ENCODE measurements at places on chromosomes 12 and 14. TPM values are rescaled to one million over a fixed set of nuclear protein-coding genes. Genes with fewer than 3 reads are reported as not detected.

GRCh38 chr12:111756681-111757080 is 10.1 kb upstream of the ALDH2 start:
- H3K27me3 ChIP-seq, result no peaks in the 10 kb centered on the region
- no peak for DNase-seq
- H3K4me3 ChIP-seq, result no peak overlapping the region
- H3K36me3 ChIP-seq, result no peaks in the 10 kb centered on the region
- H3K27ac ChIP-seq, result peak overlapping the region; percentile 85

DNA sequence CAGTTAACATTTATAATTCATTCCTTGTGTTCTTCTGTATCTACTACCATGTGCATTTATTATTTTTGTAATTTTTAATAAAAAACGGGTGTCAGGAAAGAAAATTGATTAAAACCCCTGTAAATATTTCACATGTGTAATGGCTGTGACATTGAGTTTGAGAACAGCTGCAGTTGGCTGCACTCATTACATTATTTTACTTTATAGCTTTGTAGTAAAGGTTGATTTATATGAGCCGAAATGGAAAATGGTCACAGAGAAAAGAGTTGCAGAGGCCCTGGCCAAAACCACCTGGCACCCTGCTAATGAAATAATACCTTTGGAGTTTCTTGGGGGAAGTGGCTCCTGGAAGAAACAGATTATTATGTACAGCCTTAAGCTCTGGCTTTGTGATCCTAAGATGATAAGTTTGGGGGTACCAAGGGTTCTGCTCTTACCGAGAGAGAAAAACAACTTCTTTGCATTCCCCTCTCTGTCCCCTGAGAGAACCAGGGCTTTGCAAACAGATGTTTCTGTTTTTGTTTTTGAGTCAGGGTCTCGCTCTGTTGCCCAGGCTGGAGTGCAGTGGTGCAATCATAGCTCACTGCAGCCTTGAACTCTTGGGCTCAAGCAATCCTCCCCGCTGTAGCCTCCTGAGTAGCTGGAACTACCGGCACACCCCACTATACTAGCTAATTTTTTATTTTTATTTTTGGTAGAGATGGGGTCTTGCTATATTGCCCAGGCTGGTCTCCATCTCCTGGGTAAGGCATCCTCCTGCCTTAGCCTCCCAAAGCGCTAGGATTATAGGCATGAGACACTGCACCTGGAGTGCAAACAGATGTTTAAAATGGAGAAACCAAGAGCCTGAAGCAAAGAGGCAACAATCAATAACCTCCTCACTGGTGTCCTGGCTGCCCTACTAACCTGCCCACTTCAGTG is 9.7 kb upstream of the DYNLL1 start:
- no peaks in the 10 kb centered on the region for H3K36me3 ChIP-seq
- H3K4me1 ChIP-seq, result no peaks in the 10 kb centered on the region

- H3K27me3 ChIP-seq, result no peaks in the 10 kb centered on the region
- no peak overlapping the region for H3K4me3 ChIP-seq
- no peaks in the 10 kb centered on the region for H3K36me3 ChIP-seq
Measured at GRCh38 chr12:1047898-1048660, 57.1 kb downstream of the ERC1 start.

GRCh38 chr12:116415408-116416108 is 138.1 kb upstream of the MED13L start:
- H3K36me3 ChIP-seq, result no peaks in the 10 kb centered on the region
- H3K4me1 ChIP-seq, result no peaks in the 10 kb centered on the region
- H3K27me3 ChIP-seq, result no peaks in the 10 kb centered on the region
- H3K27ac ChIP-seq, result no peak overlapping the region

- no peaks in the 10 kb centered on the region for H3K27me3 ChIP-seq
- H3K4me1 ChIP-seq, result no peaks in the 10 kb centered on the region
- H3K4me3 ChIP-seq, result no peak overlapping the region
Measured at GRCh38 chr14:28999656-29000055, 233.1 kb downstream of the FOXG1 start.

DNA sequence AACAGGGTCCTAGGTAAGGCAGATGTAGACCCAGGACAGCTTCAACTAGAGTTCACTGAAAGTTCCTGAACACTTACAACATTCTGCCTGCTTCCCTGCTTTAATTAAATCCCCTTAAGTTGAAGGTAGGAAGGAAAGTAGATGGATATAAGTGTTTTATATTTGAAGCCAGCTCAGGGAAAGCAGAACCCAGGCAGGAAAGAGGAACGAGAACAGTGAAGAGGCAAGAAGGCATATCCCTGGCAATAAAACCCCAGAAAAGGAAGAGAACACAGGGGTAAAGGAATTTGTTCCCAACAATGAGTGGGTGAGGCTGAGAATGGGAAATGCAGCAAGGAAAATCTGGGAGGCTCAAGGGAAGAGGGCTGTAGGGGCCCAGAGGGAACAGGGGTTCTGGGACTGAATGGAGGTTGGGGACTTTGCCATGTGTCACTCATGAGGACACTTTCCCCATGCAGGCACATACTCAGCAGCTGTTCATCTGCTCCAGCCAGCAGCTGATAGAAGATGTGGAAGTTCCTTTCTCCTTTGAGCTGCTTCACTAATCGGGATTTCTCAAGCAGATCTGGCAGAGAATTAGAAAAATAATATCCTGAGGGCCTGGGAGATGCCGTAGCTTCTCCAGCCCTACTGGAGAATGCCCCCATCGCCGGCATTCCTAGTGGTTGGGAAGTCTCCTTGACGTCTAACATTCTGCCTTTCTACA is 3.7 kb downstream of the MYO1A start:
- no peak for DNase-seq
- H3K36me3 ChIP-seq, result no peaks in the 10 kb centered on the region
- no peaks in the 10 kb centered on the region for H3K27me3 ChIP-seq
- no peaks in the 10 kb centered on the region for H3K4me1 ChIP-seq
- H3K4me3 ChIP-seq, result no peak overlapping the region
- no peak overlapping the region for H3K27ac ChIP-seq

- DNase-seq, result no peak
- H3K27ac ChIP-seq, result no peak overlapping the region
- no peaks in the 10 kb centered on the region for H3K36me3 ChIP-seq
- H3K4me1 ChIP-seq, result no peaks in the 10 kb centered on the region
Measured at GRCh38 chr12:1929241-1929984, 11.0 kb upstream of the CACNA2D4 start.

DNA sequence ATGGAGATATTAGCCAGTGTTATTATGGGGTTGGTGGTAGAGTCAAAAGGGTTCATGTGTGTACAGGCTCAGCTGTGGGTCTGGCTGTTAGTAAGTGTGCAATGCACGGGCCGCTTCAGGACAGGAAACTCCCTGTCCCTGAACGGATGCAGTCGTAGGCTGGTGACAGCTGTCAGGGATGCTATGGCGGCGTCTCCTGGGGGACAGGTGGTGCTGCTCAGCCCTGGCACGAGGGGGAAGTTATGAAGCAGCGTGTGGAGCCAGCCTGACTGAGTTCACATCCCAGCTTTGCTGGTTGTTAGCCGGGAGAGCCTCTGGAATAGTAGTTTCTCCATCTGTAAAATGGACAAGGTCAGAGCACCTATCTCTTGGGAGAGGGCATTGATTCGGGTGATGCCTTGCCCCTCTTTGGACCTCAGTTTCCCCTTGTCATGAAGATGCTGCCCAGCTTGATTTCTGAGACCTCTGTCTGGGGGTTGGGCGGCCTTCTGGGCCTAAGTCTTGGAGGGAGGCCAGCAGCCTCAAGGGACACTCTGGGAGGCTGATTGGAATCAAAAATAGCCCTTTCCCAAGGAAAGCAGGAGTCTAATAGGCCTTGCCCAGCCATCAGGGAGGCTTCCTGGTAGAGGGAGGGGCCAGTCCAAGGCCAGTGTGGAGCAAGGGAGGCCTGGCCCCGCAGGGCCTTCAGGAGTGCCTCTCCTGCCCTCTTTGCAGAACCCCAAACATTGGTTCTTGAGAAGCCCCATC is 7.1 kb downstream of the ASB2 start:
- H3K4me3 ChIP-seq, result no peak overlapping the region
- no peaks in the 10 kb centered on the region for H3K27me3 ChIP-seq
- H3K27ac ChIP-seq, result no peak overlapping the region
- no peak for DNase-seq
- H3K36me3 ChIP-seq, result no peaks in the 10 kb centered on the region

- no peak overlapping the region for H3K27ac ChIP-seq
- H3K36me3 ChIP-seq, result no peaks in the 10 kb centered on the region
- DNase-seq, result no peak
- H3K27me3 ChIP-seq, result no peaks in the 10 kb centered on the region
- H3K4me1 ChIP-seq, result no peaks in the 10 kb centered on the region
Measured at GRCh38 chr14:63012171-63012570, 33.1 kb downstream of the KCNH5 start.

DNA sequence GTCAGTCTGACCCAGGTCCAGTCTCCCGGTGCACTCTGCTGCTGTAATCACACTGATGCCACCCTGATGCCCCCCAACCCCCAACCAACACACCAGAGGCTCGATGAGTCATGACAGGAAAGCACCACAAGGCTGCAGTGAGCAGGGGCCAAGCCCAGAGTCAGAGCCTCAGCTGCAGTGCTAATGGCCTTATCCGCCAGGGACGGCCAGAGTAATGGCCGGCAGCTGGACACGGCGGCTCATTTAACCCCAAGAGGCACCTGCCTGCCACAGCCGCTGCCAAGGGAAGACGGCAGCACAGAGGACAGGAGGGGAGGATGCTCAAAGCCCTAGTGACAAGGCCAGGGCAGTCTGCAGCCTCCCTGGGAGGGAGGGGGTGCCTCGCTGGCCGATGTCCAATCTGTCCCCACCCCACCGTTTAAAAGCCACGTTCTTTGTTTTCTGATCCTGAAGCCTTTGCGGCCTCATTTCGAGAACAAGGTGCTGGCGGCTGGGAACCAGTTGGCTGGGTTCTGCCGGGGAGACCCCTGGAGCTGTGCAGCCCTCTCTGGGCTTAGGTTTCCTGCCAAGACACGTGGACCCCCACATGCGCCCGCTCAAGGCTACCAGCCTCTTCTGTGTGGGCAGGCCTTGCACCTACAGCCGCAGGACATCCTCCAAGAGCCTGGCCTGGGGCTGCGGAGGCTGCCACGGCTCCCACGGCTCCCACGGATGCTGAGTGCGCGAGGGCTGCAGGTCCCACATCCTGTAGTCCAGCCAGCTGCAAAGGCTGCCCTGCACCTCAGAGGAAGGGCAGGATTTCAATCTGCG is 13.1 kb downstream of the CCDC85C start:
- DNase-seq, result no peak
- H3K4me1 ChIP-seq, result peaks cover 14% of the 10 kb centered on the region
- H3K36me3 ChIP-seq, result no peaks in the 10 kb centered on the region
- no peaks in the 10 kb centered on the region for H3K27me3 ChIP-seq
- no peak overlapping the region for H3K4me3 ChIP-seq

DNA sequence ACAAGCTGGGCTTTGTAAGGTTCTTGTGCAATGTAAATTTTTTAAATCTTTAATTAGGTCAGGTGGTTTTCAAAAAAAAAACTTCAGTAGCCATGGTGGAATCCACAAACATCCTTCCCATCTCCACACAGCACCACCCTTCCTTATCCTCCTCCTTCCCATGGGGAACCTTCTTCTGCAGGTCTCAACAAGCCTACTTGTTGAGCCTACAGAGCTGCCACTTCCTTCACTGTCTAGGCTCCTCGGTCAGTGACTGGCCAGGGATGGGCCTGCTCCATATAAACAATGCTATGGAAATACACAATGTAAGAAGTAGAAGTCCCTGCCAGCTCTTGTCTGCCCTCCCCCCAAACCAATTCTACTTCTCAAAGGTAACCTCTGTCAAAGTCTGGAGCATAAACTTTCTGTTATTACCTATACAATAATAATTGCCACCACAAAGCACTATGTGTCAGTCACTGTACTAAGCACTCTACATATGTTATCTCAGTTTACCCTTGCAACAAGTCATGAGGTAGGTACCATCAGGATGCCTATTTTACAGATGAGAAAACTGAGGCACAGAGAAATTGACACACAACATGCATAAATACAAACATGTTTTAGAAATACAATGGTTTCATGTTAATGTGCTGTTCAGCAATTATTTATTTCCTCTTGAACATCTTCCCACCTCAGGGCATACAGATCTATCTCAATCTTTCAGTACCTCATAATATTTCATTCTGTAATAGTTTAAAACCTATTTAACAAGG is 17.4 kb downstream of the LIMA1 start:
- no peaks in the 10 kb centered on the region for H3K27me3 ChIP-seq
- no peaks in the 10 kb centered on the region for H3K4me1 ChIP-seq
- no peaks in the 10 kb centered on the region for H3K36me3 ChIP-seq
- H3K4me3 ChIP-seq, result no peak overlapping the region

DNA sequence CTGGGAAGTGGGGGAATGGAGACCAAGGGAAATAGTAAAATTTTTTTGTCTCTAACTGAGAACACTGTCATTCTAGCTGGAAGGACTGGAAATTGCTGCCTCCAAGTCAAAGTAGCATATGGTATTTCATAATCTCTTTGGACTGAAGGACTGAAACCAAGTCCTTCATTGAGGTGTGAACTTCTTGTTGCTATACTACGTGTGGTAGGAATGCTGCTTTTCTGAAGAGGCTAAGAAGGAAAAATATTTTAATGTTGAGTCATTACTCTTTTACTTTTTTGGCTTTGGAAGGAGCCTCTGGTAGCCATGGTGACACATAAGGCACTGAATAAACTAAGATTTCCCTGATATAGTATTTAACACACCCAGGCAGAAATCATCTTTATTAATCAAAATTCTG is 465.4 kb downstream of the NPAS3 start:
- no peak for DNase-seq
- H3K27me3 ChIP-seq, result no peaks in the 10 kb centered on the region
- no peaks in the 10 kb centered on the region for H3K36me3 ChIP-seq
- H3K4me3 ChIP-seq, result no peak overlapping the region

- H3K4me3 ChIP-seq, result peak overlapping the region; percentile 31
- no peak overlapping the region for H3K27ac ChIP-seq
- H3K27me3 ChIP-seq, result no peaks in the 10 kb centered on the region
- H3K4me1 ChIP-seq, result no peaks in the 10 kb centered on the region
- no peaks in the 10 kb centered on the region for H3K36me3 ChIP-seq
Measured at GRCh38 chr14:77640756-77641533, 24.5 kb upstream of the SPTLC2 start.

- DNase-seq, result no peak
- no peak overlapping the region for H3K27ac ChIP-seq
- H3K36me3 ChIP-seq, result no peaks in the 10 kb centered on the region
- no peaks in the 10 kb centered on the region for H3K4me1 ChIP-seq
Measured at GRCh38 chr12:47941871-47942613, 21.4 kb upstream of the TMEM106C start.

GRCh38 chr12:13853471-13853870 is 127.9 kb downstream of the GRIN2B start:
- H3K4me3 ChIP-seq, result no peak overlapping the region
- H3K27ac ChIP-seq, result no peak overlapping the region
- H3K4me1 ChIP-seq, result no peaks in the 10 kb centered on the region
- H3K36me3 ChIP-seq, result no peaks in the 10 kb centered on the region
- DNase-seq, result no peak

GRCh38 chr14:31717294-31718085 is 156.3 kb downstream of the NUBPL start:
- no peak for DNase-seq
- H3K27ac ChIP-seq, result no peak overlapping the region
- no peaks in the 10 kb centered on the region for H3K27me3 ChIP-seq

Gene HNF1A
- 1.3 TPM for total RNA-seq

Gene KRT85
- total RNA-seq, result not detected

Gene SERPINA3
- total RNA-seq, result 505 TPM

Gene SPTSSA
- 21.9 TPM for total RNA-seq

Gene ART4
- 0.82 TPM for total RNA-seq

Gene KCNA1
- 0.11 TPM for total RNA-seq
